ENCODE measurements at places on chromosomes 12 and 14. TPM values are rescaled to one million over a fixed set of nuclear protein-coding genes. Genes with fewer than 3 reads are reported as not detected.

Gene TAS2R43
- total RNA-seq: 0.33 TPM

Gene HOXC13
- 1.1 TPM for total RNA-seq

Gene FSCB
- not detected for total RNA-seq

Gene RNU4-1
- total RNA-seq: 5,081 TPM

Gene AMN
- total RNA-seq: not detected

Gene DNAJC22
- not detected for total RNA-seq

Gene DLGAP5
- 0.10 TPM for total RNA-seq

Gene SCNN1A
- 1.9 TPM for total RNA-seq

Gene ADIPOR2
- total RNA-seq: 31.9 TPM

Gene SLC24A4
- 0.67 TPM for total RNA-seq

Gene ISM2
- total RNA-seq: not detected

Gene AQP6
- 0.05 TPM for total RNA-seq

Gene POU6F1
- 19.4 TPM for total RNA-seq

All from posterior vena cava (tissue), 2 donors.